Fibroblast of villous mesenchyme (primary cell): ENCODE measurements at places on chromosomes 7 and 10. TPM values are rescaled to one million over a fixed set of nuclear protein-coding genes. Genes with fewer than 3 reads are reported as not detected.

TMEM130 gene
- total RNA-seq: 1.3 and 1.9 TPM in 2 replicates

PDGFA gene
- total RNA-seq: 43.2 and 86.7 TPM in 2 replicates

BMPER gene
- 5.8 and 7.8 TPM in 2 replicates for total RNA-seq

TFEC gene
- total RNA-seq: not detected in 2 replicates

PIP gene
- total RNA-seq: not detected in 2 replicates

CPED1 gene
- total RNA-seq: 95.9 and 106 TPM in 2 replicates

PNLIPRP3 gene
- total RNA-seq: not detected in 2 replicates

IL15RA gene
- 2.6 and 3.0 TPM in 2 replicates for total RNA-seq

CHST15 gene
- 7.4 and 16.4 TPM in 2 replicates for total RNA-seq

ANXA8L1 gene
- total RNA-seq: 4.3 and 9.0 TPM in 2 replicates

GNAT3 gene
- not detected in 2 replicates for total RNA-seq

ZNF467 gene
- total RNA-seq: 1.3 and 1.6 TPM in 2 replicates

NRCAM gene
- 0.97 and 1.3 TPM in 2 replicates for total RNA-seq

OPALIN gene
- not detected in 2 replicates for total RNA-seq

ACTR3C gene
- total RNA-seq: 7.4 and 13.4 TPM in 2 replicates

KLF14 gene
- total RNA-seq: under 0.01 TPM in 2 replicates

ODAD2 gene
- total RNA-seq: 3.2 and 4.3 TPM in 2 replicates

ITPRID1 gene
- total RNA-seq: not detected in 2 replicates

TMEM229A gene
- total RNA-seq: not detected in 2 replicates

PODXL gene
- 5.8 and 17.3 TPM in 2 replicates for total RNA-seq

EIF5AL1 gene
- total RNA-seq: 0.64 and 0.86 TPM in 2 replicates

NUTM2B gene
- 0.32 and 0.43 TPM in 2 replicates for total RNA-seq

RAB18 gene
- total RNA-seq: 44.1 and 61.7 TPM in 2 replicates

DENND2A gene
- 25.5 and 26.7 TPM in 2 replicates for total RNA-seq

LOXL4 gene
- total RNA-seq: 67.8 and 68.3 TPM in 2 replicates

PARD3 gene
- 38.7 and 44.0 TPM in 2 replicates for total RNA-seq

SSC4D gene
- total RNA-seq: 0.43 and 0.64 TPM in 2 replicates

ADAMTS14 gene
- 0.86 and 1.6 TPM in 2 replicates for total RNA-seq

ZNF727 gene
- total RNA-seq: not detected in 2 replicates

ASAH2 gene
- 1.3 and 1.6 TPM in 2 replicates for total RNA-seq

CRPPA gene
- 1.6 and 2.6 TPM in 2 replicates for total RNA-seq

TMEM209 gene
- total RNA-seq: 16.4 and 16.8 TPM in 2 replicates

ADCYAP1R1 gene
- under 0.01 TPM in 1 of 2 replicates, not detected in the other for total RNA-seq

LGI1 gene
- not detected in 2 replicates for total RNA-seq

TMEM270 gene
- total RNA-seq: not detected in 2 replicates

NAT16 gene
- total RNA-seq: not detected in 2 replicates

CPA5 gene
- not detected in 2 replicates for total RNA-seq

CDHR3 gene
- total RNA-seq: 9.1 and 9.7 TPM in 2 replicates

OPN1SW gene
- not detected in 2 replicates for total RNA-seq

SDHAF3 gene
- total RNA-seq: 10.4 and 11.3 TPM in 2 replicates

NSUN5 gene
- 13.2 and 14.7 TPM in 2 replicates for total RNA-seq

FAM13C gene
- 0.43 and 2.3 TPM in 2 replicates for total RNA-seq

STEAP1 gene
- 12.6 and 21.6 TPM in 2 replicates for total RNA-seq

ANLN gene
- 51.9 and 119 TPM in 2 replicates for total RNA-seq

EPO gene
- not detected in 2 replicates for total RNA-seq

CCSER2 gene
- total RNA-seq: 34.8 and 48.4 TPM in 2 replicates

CLCN1 gene
- total RNA-seq: under 0.01 TPM in 2 replicates

LEP gene
- not detected in 2 replicates for total RNA-seq

DNAJC12 gene
- total RNA-seq: 1.3 TPM in 2 replicates

CPA2 gene
- total RNA-seq: 0.32 TPM in 1 of 2 replicates, not detected in the other

SPDYE3 gene
- total RNA-seq: under 0.01 TPM in 1 of 2 replicates, not detected in the other

CPEB3 gene
- total RNA-seq: 0.43 and 0.64 TPM in 2 replicates

CALHM1 gene
- not detected in 2 replicates for total RNA-seq

EVX1 gene
- total RNA-seq: not detected in 2 replicates

PAPOLB gene
- total RNA-seq: under 0.01 TPM in 1 of 2 replicates, not detected in the other

PRKCQ gene
- under 0.01 TPM in 2 replicates for total RNA-seq
